ENCODE measurements at places on chromosomes 7 and 10. TPM values are rescaled to one million over a fixed set of nuclear protein-coding genes. Genes with fewer than 3 reads are reported as not detected.
A peak's percentile ranks its signal among the peaks of the same experiment; 100 is the strongest.

- H3K27me3 ChIP-seq: no peaks in the 10 kb centered on the region
- no peak for DNase-seq
- peaks cover 71% of the 10 kb centered on the region for H3K36me3 ChIP-seq
- peaks cover 2% of the 10 kb centered on the region for H3K4me1 ChIP-seq
Measured at GRCh38 chr7:133330085-133330484, 77.2 kb downstream of the EXOC4 start.

GRCh38 chr10:12726971-12727831, 274.3 kb downstream of the CCDC3 start:
- peaks cover 27% of the 10 kb centered on the region for H3K4me1 ChIP-seq
- H3K4me3 ChIP-seq: no peak overlapping the region
- H3K36me3 ChIP-seq: no peaks in the 10 kb centered on the region
- no peaks in the 10 kb centered on the region for H3K27me3 ChIP-seq
- peak; percentile 72 for DNase-seq
- H3K27ac ChIP-seq: peak overlapping the region; percentile 7

DNA sequence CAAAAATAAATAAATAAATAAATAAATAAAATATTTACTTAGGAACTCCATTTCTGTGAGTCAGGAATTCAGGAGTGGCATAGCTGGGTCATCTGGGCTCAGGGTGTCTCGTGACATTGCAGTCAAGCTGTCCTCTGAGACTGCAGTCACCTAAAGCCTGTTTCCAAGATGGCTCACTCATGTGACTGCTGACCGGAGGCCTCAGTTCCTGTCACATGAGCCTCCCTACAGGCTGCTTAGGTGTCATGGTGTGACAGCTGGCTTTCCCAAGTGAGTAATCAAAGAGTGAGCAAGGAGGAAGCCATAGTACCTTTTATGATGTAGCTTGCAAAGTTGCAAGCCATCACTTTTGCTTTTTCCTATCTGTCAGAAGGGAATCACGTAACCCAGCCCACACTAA, 128.6 kb upstream of the KCTD7 start:
- peaks cover 8% of the 10 kb centered on the region for H3K36me3 ChIP-seq
- H3K27me3 ChIP-seq: no peaks in the 10 kb centered on the region
- H3K27ac ChIP-seq: no peak overlapping the region

The HOXA10 gene
- not detected for total RNA-seq

DNA sequence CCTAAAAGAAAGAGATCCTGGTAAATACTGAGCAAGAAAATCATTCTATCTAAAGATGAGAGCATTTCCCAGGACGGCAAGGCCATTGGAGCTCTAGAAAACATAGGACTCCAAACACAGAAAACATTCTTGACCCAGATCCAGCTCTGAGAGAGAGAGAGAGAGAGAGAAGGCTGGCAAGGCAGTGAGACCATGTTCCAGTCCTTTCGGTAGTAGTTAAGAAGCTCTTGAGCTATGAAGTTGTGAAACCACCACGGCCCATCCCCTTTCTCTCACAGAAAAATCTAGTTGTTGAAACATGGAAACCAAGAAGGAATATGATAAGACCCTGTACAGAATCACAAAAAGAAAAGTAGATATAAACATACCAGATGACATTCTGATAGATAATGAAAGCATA, 212.4 kb upstream of the NPSR1 start:
- H3K36me3 ChIP-seq: no peaks in the 10 kb centered on the region
- no peaks in the 10 kb centered on the region for H3K4me1 ChIP-seq
- no peak overlapping the region for H3K27ac ChIP-seq
- H3K4me3 ChIP-seq: no peak overlapping the region
- H3K27me3 ChIP-seq: no peaks in the 10 kb centered on the region

The STRA8 gene
- not detected for total RNA-seq

Data from activated naive CD4-positive, alpha-beta T cell treated with anti-CD3 and anti-CD28 coated beads for 36 hours (primary cell).